Femur (tissue), 1 donor: ENCODE measurements at places on chromosomes 12 and 14.

- no peak for DNase-seq
Observed at GRCh38 chr12:61574339-61574738, 685.9 kb upstream of the USP15 start.

GRCh38 chr14:90111895-90112534 lies 50.2 kb downstream of the KCNK13 start:
- no peak for DNase-seq

GRCh38 chr14:101888182-101888581 lies 76.2 kb upstream of the DYNC1H1 start:
- no peak for DNase-seq

DNA sequence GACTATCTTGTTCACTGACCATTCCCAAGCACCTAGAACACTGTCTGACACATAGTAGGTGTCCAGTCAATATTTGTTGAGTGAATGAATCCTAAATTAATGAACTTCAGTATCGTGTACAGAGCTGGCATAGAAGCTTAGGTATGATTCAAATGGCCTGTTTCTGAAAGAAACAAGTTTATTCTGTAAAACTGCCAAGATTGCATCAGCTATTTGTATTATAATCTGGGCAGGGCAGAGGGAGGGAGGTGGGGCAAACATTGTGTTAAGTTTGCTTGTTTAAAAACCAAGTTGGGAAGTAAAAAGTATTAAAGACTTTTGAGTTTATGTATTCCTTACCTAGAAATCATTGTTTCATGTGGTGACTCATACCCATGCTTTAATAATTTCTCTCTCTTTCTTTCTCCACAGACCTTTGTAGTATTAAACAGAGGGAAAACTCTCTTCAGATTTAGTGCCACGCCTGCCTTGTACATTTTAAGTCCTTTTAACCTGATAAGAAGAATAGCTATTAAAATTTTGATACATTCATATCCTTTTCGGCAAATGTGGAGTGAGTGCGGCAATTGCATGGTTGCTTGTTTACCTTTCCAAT lies 92.8 kb downstream of the SCN8A start:
- no peak for DNase-seq

DNA sequence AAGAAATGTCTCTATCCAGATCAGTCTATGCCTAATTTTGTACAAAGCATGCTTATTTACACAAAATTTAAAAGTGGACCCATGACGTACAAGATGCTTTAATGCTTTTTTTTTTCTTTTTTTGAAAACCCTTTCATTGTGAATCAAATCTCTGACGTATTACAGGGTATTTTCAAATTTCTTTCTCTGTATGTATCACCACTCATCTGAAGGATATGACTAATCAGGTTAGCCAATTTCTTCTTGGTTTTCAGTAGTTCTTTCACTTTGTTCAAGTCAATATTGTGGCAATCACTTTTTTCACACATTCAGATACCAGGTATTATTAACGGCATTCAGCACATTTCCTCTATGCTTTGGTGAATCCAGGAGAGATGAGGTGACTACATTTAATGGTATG lies 685.3 kb downstream of the TRHDE start:
- no peak for DNase-seq

- DNase-seq, result no peak
Observed at GRCh38 chr12:121033625-121034349, 5.3 kb downstream of the OASL start.

GRCh38 chr12:10741845-10742244 lies 18.7 kb upstream of the YBX3 start:
- no peak for DNase-seq

DNA sequence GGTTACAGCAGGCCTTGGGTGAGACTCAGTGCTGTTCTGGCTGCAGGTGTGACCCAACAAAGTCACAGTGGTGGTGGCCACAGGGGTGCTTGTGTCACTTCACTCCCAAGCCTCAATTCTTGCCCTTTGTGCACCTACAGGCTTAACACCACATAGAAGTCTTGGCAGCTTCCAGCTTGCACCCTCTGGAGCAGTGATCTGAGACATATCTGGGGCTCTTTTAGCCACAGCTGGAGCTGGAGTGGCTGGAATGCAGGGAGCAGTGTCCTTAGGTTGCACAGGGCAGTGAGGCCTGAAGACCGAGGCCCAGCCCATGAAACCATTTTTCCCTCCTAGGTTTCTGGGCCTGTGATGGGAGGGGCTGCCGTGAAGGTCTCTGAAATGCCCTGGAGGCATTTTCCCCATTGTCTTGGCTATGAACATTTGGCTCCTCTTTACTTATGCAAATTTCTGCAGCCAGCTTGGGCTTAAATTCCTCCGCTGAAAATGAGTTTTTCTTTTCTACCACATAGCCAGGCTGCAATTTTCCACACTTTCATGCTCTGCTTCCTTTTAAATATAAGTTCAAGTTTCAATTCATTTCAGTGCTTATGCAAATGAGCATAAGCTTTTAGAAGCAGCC lies 37.7 kb downstream of the ADAM21 start:
- DNase-seq, result no peak

DNA sequence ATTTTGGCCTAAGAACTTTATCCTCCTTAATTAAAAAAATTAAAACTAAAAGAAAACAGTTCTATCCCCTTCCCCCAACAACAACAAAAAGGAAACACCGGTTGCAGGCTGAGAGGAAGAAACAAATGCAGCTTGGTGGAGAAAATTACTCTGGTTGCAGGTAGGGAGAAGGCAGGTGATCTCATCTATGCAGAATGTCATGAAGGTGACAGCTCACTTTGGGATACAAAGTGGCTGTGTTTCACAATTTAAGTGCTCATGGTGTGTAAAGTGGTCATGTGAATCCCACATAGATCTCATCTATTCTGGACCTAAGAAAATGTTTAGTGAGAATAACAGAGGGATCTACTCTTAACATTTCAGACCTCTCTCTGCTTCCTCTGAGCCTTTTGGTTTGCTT lies 219.7 kb upstream of the PKP2 start:
- DNase-seq, result no peak

- no peak for DNase-seq
Observed at GRCh38 chr14:102141797-102142196, 2.1 kb downstream of the WDR20 start.

GRCh38 chr14:54697001-54697400 lies 130.1 kb downstream of the SAMD4A start:
- no peak for DNase-seq

GRCh38 chr12:643475-644302 lies 19.6 kb downstream of the NINJ2 start:
- DNase-seq, result peak; percentile 54

GRCh38 chr12:76402259-76402658 lies 54.0 kb upstream of the BBS10 start:
- no peak for DNase-seq

DNA sequence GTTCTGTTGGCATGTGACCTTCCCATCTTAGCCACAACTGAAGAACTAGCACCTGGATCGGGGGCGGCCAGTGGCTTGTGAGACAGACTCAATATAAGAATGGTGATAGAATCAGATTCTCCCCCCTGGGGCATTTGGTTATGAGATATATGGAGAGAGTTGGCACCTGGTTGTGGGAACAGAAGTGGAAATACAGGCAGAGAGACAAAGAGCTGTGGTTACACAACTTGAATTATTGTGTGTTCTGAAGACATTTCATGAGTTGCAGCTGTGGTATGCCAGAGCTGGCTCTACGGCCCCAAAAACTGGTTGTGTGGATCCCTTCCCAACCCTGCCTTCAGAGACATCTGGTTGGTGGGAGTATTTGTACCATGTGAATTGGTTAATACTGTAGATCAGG lies 2.9 kb upstream of the MSRB3 start:
- DNase-seq, result no peak

DNA sequence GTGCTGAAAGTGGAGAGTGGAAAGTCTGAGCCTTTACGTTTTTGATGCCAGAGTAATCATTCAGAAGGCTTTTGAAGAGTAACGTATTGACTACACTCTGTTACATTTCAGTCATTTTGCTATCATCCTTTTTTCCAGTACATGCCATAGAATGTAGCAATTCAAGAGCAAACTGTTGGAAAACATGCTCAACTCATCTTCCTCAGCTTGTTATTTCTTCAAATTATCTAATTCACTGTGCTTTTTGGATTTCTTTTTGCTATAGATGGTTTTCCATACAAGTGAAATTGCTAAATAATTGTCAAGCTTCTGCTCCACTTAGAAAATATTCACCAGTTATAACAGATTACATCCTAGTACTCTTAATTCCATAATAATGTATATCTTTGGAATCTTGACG lies 129.9 kb upstream of the CLEC14A start:
- no peak for DNase-seq

DNA sequence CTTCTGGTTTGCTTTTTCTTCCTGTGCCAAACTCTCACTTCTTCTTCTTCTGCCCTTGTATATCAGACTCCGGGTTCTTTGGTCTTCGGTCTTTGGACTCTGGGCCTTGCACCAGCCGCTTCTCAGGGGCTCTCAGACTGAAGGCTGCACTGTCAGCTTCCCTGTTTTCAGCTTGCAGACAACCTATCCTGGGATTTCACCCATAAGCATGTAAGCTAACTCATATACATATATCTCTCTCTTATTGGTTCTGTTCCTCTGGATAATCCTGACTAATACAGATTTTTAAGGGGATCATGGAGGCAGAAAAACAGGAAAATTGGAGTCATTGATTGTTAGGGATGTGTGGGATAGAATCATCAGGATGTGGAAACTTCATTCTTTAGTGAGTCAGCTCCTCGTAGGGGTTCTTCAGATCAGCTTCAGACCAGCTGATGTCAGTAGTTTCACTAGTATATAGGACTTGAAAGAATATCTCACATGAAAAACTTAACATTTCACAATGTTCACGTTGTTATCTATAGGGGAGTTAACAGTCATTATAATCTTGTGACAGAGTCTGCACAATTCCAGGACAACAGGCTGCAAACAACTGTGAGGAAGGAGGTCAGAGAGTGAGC lies 102.9 kb downstream of the RASSF9 start:
- no peak for DNase-seq

- DNase-seq, result no peak
Observed at GRCh38 chr12:14843425-14843887, at the start of gene ART4. ART4 (minus strand) TSS chr12:14843526; CDS start chr12:14843113, 413 bp downstream.

DNA sequence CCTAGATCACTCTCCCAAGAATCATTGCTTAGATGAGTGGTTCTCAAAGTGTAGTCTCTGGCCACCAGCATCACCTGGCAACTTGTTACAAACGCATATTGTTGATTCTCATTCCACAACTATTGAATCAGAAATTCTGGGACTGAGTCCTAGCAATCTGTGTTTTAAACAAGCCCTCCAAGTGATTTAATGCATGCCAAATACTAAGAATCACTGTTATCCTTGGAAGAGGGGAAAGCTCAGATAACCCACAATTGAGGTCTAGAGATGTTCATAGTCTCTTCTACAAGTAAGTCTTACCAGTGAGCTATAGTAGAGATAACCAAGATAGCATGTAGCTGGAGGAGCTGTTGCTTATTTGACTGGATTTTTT lies 666.6 kb downstream of the DIO2 start:
- no peak for DNase-seq

DNA sequence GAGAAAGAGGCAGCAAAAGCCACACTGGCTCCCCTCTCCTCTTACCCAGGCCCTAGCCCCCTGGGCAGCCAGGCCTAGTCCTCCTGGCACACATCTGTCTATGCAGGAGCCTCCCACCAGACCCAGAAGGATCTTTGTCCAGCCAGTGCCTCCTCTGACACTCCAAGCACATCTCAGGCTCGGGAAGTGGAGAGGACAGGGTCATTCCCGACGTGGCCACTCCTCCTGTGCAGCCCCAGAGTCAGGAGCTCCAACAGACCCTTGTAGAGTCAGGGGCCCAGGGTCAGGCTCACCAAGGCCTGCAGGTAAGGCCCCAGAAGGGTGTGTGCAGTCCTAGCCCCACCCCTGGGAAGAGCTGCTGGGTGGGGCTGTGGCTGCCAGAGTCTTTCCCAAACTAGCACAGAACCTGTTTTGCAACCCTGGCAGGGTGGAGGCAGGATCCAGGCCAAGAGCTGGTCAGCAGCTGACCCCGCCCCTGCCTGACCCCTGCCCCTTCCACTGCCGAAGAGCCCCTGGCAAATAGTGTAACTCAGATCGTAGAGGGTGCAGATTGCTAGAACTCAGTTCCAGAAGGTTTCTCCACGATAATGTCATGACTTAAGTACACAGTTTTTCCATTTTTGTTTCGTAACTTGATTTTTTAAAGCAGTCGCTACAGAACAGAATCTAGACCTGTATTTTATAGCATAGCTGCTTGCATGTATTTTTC lies 26.6 kb upstream of the PNMA1 start:
- DNase-seq, result no peak

GRCh38 chr12:45852508-45852907 lies 123.0 kb downstream of the ARID2 start:
- peak; percentile 28 for DNase-seq

- DNase-seq, result peak; percentile 44
Observed at GRCh38 chr12:1443421-1444141, 150.8 kb downstream of the FBXL14 start.

- DNase-seq, result no peak
Observed at GRCh38 chr12:46790066-46790465, 35.7 kb downstream of the SLC38A4 start.

- no peak for DNase-seq
Observed at GRCh38 chr14:81416981-81417380, 16.9 kb upstream of the STON2 start.

DNA sequence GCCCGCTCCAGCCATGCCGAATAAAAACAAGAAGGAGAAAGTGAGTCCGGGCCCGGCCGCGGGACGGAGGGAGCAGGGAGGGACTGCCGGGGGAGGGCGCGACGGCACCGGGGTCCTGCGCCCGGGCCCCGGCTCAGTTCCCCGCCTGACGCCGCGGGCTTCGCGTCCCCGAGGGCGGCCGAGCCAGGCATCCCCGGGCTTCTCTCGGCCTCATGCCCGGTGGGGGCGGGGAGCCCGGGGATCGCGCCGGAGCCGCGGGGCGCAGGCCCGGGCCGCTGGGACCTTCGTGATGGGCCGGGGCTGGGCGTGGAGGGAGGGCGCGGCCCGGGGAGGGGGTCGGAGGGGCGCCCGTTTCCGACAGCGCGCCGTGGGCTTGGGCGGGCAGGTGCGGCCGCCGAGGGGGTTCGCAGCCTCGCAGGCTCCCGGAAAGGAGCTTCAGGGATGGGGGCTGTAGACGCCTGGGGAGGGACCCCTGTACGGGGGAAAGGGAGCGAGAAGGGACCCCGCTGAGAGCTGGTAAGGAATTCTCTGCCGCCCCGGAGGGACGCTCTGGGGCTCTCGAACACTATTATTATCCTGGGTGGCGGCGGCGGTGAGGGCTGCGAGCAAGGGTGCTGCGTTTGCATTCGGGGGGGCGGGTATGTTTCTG lies 496 bp downstream of the PPP2R5C start:
- no peak for DNase-seq

- DNase-seq, result no peak
Observed at GRCh38 chr14:100071545-100071944, 6.3 kb downstream of the EVL start.
